ENCODE measurements at places on chromosomes 7 and 10.

DNA sequence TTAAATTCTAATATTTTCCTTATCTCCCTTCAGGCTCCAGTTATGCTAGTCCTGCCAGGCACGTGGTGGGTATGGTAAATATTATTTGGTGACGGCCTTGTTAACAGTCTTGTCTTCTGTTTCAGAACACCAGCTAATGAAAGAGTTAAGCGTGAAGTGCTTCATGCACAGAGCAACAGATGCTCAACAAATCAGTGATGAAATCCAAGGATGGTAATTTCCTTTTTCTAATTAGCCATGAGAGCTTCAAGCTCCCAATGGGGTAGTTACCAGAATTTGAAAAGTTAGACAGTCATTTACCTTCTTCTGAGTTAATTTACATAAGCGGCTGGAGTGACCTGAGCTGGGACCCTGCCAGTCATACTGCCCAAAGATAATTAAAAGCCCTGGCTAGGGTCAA lies 1.9 kb upstream of the OTUD1 start:
- DNase-seq, result no peak

DNA sequence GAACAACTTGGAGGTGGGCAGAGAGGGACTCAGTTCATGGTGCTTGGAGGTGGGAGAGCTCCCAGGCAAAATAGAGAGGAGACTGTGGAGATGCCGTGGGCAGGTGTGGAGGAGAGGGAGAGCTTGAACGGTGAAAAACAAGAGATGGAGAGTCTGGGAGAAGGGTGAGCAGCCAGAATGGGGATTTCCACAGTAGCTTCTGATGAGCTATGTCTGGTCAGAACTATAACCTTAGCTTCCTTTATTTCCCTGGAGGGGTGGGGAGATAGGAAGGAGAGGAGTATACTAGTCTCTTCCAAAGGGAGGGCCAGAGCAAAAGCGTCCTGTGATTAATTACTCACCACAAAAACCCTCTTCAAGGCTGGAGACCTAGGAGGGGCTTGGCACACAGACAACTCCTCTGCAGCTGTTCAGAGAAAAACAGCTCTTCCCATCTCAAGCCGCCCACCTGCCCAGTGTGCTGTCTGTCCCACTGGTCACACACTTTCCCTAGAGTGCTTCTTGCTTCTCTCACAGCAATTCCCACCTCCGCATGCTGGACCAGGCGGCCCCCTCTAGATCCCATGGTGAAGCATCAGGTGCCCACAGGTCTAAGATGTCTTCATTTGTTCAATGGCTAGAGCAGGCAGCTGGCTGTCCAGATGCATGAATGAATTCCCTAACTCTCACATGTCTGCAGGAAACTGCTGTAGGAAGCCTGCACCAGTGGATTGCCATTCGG lies 41.9 kb downstream of the TAS2R41 start:
- no peak for DNase-seq

- no peak for DNase-seq
Observed at GRCh38 chr7:97107192-97107800, 10.2 kb upstream of the SDHAF3 start.

DNA sequence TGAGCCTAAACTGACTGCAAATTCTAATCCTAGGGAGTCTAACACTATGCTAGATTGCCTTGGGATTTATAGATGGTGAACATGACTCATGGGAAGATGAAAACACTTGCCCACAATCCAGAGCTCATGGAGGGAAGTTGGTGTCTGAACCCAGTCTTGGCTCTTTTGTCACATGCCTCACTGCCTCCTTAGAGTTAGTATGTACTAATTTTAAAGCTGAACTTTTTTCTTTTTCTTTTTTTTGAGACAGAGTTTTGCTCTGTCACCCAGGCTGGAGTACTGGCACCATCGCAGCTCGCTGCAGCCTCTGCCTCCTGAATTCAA lies 14.4 kb downstream of the MRPL32 start:
- no peak for DNase-seq

DNA sequence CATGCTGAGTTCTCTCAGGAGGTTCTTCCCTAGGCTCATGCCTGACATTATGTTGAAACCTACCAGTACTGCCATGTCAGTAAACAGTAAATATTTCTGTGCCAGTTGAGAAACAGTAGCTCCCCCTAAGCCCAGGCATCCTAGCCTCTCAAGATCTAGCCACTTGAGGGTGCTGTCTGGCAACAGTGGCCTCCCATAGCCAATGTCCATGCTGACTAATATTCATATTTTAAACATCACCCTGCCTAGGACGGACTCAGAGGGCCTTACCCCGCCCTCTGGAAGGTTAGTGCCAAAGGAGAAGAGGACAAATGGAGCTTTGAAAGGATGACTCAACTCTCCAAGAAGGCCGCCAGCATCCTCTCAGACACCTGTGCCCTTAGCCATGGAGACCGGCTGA lies 7.7 kb downstream of the ACSM6 start:
- no peak for DNase-seq

Data from WTC11 (cell line).